GM12892 (cell line): ENCODE measurements at places on chromosomes 7 and 10.

DNA sequence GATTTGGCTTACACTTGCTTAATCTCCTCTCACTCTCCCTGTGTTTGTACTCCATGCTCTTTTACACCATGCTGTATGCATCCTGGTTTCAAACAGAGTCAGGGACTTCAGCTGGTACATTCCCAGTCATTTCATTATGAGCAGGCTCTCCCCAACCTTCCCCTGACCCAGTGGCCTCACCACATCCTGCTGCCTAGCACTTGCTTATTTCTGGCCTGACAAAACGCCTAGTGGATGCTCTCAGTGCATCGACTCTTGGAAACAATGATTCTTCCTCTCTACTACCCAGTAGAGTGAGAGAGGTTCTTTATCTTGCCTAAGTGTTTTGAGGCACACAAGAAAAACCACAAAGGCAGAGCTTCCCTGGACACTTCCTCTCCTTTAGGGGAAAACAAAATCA, 63.4 kb downstream of the CAV1 start:
- DNase-seq = no peak

DNA sequence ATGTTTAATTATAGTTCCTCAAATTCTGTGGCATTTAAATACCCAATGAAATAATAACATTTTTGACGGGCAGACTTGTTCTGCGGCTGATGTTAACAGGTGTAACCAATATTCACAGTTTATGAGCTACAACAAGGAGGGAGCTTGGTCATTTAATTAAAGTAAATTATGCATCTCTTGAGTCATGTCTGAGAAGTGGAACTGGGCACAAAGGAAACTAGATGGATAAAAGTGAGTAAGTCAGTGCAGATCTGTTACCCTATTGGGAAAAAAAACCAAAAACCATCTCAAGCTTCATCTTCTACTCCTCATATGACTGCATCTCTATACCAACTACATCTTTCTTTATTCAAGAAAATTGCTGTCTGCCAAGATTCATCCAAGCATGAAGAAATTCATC, 24.0 kb downstream of the ANKRD22 start:
- no peak for DNase-seq

- DNase-seq = no peak
These were observed 73.1 kb upstream of the UCN3 start for GRCh38 chr10:5291501-5292195.

DNA sequence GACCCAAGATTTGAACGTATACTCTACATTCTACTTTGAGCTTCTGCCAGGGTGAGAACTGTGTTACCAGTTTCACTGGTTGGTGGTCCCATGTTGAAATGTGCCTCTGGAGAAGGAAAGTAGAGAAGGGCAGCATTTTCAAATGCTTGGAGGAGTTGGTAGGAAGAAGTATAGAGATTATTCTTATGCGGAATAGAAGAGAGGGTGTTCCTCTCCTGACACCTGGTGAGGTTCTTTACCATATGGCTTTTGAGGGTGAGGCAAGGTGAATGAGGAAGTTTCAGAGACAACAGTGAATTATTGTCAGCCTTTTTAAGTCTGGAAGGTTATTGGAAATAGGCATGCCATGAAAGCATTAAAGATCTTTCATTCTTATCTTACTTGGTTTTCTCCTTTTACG, 34.3 kb downstream of the R3HCC1L start:
- DNase-seq = no peak

GRCh38 chr10:130686689-130687300, 550.6 kb downstream of the GLRX3 start:
- no peak for DNase-seq

DNA sequence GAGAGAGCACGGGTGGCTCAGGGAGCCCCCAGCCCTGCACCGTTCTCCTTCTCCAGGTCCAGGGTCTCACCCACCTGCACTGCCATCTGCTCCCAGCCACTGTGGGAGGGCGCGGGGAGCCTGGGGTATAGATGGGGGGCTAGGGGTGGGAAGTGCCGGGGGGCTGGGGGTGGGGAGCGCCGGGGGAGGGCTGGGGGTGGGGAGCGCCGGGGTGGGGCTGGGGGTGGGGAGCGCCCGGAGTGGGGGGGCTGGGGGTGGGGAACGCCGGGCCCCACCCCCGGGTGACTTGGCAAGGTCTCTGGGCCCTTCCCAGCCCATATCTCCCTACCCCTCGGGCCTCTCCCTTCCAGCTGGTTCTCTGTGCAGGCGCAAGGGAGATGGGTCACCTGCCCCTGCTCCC, at the start of gene GRIFIN:
GRIFIN (minus strand) TSS at position 101 of the 400 bp plus-strand sequence; CDS start at position 86, 15 bp downstream.
- no peak for DNase-seq

DNA sequence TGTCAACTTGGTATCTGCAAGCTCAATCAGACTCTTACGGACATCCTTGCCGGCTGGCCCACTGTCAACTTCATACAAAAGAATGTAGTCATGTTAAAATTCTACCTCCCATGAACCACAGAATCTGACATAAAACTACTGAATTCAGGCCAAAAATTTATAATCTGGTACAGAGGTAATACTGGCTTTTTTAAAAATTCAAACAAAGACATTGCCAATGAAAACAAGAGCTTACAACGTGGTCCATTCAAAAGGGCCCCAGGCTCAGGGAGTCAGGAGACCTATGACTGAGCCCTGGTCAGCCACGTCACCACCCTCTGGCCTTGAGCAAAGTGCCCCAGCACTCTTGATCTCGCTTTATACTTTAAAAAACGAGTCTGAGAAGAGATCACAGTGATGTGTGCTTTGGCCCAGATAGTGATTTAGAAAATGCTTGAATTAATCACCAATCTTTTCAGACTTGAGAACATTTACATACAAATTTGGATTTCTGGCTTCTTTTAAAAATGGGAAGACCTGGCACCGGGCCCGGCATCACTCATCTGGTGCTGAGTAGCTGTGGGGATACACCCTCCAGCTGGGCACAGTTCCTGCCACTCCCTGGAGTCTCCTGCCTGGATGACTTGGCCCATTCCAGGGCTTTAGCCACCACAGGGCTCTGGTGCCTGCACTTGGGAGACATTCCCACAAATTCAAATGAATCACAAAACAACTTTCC, 94.1 kb downstream of the PIP4K2A start:
- no peak for DNase-seq

DNA sequence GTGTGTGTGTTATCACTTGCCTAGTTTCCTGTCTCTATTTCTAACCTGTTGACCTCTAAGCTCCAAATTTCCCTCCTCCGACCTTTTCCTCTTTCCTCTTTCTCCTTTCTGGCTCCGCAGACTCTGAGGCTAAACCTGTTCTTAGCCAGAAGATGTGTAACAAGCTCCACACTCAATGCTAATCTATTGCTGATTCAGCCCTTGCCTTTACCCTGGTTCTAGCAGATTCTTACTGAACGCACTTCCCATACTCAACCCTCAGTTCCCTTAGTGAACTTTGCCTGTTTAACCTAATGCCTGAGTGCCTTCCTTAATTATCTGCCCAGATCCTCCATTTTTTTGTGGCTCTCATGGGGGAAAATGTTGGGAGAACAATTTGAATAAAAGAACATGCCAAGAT, 30.0 kb upstream of the SGMS1 start:
- no peak for DNase-seq

GRCh38 chr10:92756201-92757065, 66.7 kb downstream of the HHEX start:
- DNase-seq = peak; percentile 33

GRCh38 chr10:44105696-44106095, 279.2 kb downstream of the CXCL12 start:
- DNase-seq = no peak

DNA sequence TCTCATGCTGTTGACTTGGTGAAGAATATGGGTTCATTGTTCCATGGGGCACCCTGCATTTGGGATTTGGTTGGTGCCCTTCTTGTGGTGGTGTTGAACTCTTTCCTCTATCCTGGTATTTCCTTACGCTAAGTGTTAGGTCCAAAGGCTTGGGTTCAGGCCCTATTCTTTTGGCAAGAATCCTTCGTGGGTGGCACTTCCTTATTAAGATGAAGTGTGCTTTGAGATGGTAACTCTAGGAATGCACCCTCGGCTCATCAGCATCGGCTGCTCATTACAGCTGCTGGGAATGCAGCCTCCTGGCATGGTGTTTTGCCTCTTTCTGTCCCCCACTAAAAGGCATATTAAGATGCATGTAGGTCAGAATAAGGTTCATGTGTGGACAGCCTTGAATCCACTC, 380.7 kb downstream of the RPS24 start:
- DNase-seq = no peak

DNA sequence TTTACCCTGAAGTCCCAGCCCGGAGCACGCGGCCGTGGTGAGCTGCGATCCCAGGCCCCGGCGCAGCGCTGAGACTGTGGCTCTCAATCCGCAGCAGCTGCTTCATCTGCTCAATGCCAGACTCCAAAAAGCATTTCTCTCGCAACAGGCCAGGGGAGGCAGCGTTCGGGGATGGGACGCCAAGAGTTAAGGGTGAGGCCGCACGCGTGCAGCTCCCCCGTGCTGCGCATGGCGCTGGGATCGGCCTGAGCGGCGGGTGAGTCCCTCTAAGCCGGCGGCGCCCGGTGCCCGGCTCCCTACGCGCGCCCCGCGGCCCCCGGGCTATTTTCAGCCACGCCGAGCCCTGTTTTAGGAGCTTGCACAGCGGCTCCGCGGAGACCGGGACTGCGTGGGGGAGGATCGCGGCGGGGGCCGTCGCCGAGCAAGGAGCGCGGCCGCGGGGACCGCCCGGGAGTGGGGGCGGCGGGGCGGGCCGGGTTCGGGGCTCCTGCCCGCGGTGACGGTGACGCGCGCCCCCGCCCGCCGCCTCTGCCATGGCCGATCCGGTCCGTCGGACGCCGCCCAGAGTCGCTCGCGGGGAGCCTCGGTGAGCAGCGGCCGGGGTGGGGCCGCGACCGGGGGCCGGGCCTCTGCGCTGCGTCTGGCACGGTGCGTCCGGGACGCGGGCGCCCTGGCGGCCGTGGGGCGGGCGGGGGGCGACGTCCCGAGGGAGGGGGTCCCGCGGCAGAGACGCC, 29.4 kb upstream of the JAKMIP3 start:
- no peak for DNase-seq

DNA sequence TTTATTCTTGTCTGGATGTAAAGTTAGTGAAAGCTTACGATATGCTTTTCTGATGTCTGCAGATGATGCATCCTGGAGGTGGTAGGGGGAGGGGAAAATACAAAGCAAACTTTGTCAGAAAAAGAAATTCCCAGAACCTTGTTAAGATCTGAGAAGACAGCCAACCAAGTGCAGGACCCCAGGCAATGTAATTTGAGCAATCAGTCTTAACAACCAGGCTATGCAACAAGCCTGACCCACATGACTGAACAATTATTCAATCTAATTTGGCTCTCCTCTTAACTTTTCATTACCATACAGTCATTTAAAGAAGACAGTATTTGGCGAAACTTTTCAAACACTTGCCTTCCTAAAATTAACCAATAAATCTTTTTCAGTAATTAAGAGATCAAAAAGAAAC, 74.5 kb downstream of the DNAJC1 start:
- no peak for DNase-seq

DNA sequence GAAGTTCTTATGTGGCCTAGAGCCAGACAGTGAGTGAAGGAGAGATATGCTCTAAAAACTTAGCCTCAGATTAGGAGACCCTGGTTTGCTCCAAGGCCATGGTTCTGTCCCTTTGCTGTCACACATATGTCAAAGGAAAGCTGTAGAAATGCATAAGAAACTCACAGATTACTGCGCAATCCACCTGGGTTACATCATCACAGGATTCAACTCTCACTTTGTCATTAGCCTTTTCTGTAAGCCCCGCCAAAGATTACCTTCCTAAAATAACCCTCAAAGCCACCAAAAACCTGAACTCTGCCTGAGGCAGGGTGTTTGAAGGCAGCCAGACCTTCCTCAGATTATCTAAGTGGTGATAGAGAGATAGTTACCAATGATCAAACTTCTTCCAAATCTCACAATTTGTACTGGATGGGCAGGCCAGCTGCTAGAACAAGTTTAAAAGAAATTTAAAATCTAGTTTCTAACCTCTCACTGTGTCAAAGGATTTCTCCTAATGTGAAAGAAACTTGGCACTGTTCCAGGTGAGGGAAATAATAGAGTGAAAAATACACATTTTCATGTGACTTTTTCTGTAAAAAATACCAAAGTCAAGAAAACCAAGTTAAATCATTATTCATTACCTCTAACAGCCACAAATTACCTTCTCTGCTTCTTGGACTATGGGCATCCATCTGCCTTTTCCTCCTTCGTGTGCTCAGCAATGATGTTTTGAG, 567.2 kb downstream of the SUGCT start:
- no peak for DNase-seq

DNA sequence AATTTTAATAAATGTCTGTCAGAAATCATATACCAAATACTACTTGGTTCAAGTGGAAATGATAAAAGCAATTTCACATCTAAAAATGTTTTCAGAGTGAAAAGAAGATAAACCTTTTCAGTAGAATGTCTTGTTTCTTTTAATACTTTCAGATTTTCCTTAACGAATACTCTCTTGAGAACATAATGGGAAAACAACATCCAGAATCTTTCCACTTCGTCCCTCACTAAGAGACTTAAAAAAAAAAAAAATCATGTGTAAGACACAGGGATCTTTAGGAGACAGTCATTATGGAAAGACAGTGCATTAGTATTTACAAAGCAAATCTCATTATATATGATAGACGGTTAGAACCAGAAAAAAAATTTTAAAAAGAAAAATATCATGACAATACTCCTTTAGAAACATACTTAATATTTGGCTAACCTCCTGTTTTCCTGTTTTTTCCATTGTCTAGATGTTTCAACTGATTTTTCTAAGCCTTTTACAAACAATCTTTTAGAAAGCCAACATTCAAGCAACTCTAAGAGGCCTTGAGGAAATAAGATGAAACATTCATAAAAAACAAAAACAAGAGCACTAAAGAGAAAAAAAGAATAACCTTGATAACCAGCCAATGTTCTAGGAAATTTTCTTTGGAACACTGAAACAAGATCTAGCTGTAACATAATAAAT, 339.9 kb upstream of the LRRN3 start:
- no peak for DNase-seq

- no peak for DNase-seq
These were observed 34.4 kb downstream of the MXI1 start for GRCh38 chr10:110241841-110242240.

- DNase-seq = no peak
These were observed 86.0 kb upstream of the MDFIC start for GRCh38 chr7:114835861-114836260.
